ENCODE measurements at places on chromosomes 6 and 20.

- no peak for DNase-seq
These were observed 50.9 kb downstream of the ILRUN start for GRCh38 chr6:34645627-34646026.

DNA sequence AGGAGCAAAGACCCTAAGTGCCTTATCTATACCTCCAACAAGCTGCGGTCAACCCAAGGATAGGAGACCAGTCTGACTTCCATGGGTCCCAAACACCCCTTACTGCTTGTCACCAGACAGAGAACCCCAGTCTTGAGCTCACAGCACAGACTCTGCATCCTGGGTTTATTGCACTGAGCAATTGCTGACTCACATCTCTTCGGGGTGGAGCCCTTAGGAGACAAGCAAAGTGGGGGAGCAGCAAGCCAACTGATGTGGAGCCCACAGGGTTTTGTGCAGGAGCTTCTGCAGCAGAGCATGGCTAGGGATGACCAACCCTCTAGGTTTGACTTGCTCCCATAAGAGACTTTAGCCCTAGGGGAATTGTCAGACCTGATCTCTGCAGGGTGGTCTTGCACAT lies 38.6 kb upstream of the EYS start:
- no peak for DNase-seq

DNA sequence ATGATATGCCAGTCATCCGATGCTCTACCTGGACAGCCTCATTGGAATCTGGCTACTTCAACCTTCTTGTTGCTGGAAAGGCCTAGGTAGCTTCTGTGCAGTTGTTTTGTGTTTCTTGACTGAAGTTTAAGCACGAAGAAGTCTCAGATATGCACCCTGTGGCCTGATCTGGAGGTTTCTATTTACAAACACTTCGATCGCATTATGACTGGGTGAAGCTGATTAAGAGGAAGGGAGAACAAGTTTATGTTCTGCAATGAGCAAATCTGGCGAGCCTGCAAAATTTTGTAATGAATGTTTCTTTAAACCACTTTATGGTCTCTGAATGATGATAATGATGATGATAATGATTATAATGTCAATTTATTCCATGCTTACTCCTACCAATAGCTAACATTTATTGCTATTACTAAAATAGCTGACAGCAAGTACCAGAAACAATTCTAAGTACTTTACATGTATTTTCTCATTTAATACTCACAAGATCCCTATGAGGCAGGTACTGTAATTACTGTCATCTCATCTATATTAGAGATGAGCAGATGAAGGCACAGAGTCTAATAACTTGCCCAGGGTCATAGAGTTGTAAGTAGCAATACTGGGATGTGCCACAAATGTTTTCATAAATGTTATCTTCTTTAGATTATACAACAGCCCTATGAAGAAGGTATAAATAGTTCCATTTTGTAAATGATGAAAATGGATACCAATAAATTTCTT lies 126.1 kb upstream of the UST start:
- DNase-seq = no peak

DNA sequence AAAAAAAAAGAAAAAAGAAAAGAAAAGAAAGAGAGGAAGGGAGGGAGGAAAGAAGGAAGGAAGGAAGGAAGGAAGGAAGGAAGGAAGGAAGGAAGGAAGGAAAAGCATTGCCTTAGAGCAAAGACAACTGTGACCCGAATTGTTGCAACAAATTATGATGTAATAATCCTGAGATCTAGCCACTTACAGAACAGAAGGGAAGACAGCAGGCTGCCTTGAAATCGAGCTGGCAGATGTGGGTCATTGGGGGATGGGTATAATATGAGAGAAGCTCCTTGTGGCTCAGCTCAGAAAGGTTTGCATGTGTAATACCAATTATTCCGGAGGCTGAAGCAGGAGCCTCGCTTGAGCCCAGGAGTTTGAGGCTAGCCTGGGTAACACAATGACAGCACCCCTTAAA lies 208.1 kb upstream of the PROKR2 start:
- DNase-seq = no peak

DNA sequence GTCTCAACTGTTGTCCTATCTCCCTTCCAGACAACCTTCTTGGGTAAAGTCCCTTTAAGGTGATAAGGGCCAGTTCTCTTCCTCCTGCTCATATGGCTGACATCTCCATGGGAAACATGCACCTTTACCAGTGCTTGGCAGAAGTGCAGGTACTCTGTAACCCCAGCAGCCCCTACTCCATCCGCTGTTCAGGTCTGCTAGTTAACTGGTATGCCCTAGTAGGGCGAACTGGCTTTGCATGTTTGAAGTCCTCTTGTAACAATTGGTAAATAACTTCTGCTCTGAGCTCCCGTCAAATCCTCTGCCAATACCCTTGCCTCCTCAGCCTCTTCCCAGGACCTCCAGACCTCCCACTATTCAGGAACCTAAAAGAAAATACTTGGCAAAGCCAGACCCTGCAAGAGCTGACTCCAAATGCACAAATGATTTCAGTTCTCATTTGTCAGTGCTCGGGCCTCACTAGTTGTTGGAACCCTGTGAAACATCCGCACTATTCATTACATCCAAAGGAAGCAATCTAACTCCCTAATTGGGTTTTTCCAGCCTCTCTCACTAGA lies 703.7 kb downstream of the MAFB start:
- DNase-seq = no peak

All from endothelial cell (in vitro differentiated cells).